Heart right ventricle (tissue), 16 donors: ENCODE measurements at places on chromosomes 5 and 9.

DNA sequence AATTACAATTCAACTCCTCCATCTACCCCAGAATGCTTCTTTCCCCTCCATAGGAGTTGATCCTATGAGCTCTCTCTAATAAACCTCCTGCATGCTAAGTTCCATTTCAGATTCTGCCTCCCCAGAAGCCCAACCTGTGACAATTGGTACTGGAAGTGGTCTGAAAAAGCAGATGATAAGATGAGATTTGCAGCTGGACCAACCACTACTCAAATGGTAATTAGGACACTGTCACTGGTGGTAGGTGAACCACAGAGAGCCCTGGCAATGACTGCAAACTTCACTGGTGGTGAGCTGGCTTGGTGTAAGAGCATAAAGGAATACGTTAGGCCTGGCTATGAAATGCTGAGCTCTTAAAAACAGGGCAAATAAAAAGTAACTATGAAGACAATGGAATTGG, 112.6 kb downstream of the ESM1 start:
- H3K27me3 ChIP-seq: no peaks in the 10 kb centered on the region
- H3K27ac ChIP-seq: no peak overlapping the region
- no peak overlapping the region for H3K4me3 ChIP-seq
- no peaks in the 10 kb centered on the region for H3K36me3 ChIP-seq
- H3K4me1 ChIP-seq: peaks cover 17% of the 10 kb centered on the region

DNA sequence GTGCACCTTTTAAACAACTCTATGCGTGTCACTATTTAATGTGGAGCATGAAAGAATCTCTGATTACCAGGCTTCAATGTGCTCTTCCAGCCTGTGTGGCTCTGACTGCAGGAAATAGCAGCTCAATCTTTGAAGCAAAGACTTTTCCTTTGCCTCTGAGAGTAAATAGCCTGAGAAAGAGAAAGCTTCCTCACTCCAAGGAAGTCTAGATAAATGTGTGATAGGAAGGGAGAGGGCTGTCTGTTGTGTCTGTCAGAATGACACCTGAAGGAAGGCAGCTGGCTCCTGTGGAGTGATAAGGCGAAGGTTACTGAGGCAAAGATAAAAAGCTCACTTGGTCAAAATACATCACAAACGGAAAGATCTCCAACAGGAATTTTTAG, 205.3 kb upstream of the HAPLN1 start:
- H3K4me1 ChIP-seq: peaks cover 5% of the 10 kb centered on the region
- H3K27me3 ChIP-seq: no peaks in the 10 kb centered on the region
- H3K4me3 ChIP-seq: no peak overlapping the region
- DNase-seq: no peak

GRCh38 chr5:154351141-154351540, 94.7 kb upstream of the SAP30L start:
- H3K36me3 ChIP-seq: no peaks in the 10 kb centered on the region
- H3K27me3 ChIP-seq: no peaks in the 10 kb centered on the region
- H3K4me3 ChIP-seq: no peak overlapping the region
- H3K27ac ChIP-seq: no peak overlapping the region

GRCh38 chr5:59268756-59269415, 624.6 kb downstream of the PDE4D start:
- no peak overlapping the region for H3K27ac ChIP-seq
- H3K4me1 ChIP-seq: no peaks in the 10 kb centered on the region
- no peaks in the 10 kb centered on the region for H3K27me3 ChIP-seq
- DNase-seq: no peak

DNA sequence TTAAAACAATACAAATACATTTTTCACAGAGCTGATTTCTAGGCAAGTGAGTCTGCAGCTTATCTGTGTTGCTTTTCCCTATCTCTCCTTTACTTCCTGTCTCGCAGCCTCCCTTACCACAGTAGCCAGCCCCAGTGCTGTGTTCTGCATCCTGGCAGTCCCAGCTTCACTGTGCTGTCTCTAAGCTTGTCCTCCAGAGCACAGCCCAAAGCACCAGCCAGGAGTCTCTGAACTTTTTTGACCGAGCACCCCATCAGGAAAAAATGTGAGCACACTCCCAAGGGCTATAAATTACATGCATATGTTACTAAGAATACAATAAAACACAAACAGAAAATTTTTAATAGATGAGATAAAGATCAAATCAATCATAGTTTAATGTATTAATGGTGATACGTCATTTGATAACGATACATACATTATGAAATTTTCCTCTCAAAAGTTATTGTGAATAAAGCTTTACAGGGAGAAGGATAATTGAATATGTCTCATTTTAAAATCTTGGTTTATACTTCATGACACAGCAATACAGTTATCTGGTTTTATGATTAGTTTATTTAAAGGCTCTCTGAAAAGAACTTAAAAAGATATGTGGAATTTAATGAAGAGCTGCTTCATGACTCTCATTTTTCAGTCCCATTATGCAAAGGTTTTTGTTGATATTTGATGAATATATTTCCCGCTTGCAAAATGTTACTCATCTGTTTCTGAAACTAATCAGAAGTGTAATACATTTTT, 7.3 kb upstream of the RHOBTB3 start:
- no peak overlapping the region for H3K4me3 ChIP-seq
- H3K36me3 ChIP-seq: no peaks in the 10 kb centered on the region
- peak overlapping the region; percentile 26 for H3K27ac ChIP-seq
- no peak for DNase-seq
- H3K27me3 ChIP-seq: no peaks in the 10 kb centered on the region

GRCh38 chr9:86687788-86688187, 259.5 kb downstream of the GAS1 start:
- H3K27me3 ChIP-seq: no peaks in the 10 kb centered on the region
- no peaks in the 10 kb centered on the region for H3K4me1 ChIP-seq
- no peak for DNase-seq
- no peak overlapping the region for H3K27ac ChIP-seq
- H3K4me3 ChIP-seq: no peak overlapping the region

GRCh38 chr9:98797491-98797890, 1.1 kb upstream of the ANKS6 start:
- H3K4me1 ChIP-seq: peaks cover 10% of the 10 kb centered on the region
- no peak overlapping the region for H3K27ac ChIP-seq
- no peak overlapping the region for H3K4me3 ChIP-seq
- no peak for DNase-seq
- H3K27me3 ChIP-seq: no peaks in the 10 kb centered on the region

- H3K27me3 ChIP-seq: no peaks in the 10 kb centered on the region
- DNase-seq: no peak
- H3K36me3 ChIP-seq: no peaks in the 10 kb centered on the region
- H3K27ac ChIP-seq: no peak overlapping the region
- H3K4me1 ChIP-seq: peaks cover 15% of the 10 kb centered on the region
Measured at GRCh38 chr5:64183956-64184355, 18.3 kb downstream of the RNF180 start.
